ENCODE measurements at places on chromosomes 12 and 14. TPM values are rescaled to one million over a fixed set of nuclear protein-coding genes. Genes with fewer than 3 reads are reported as not detected.

The MANSC4 gene
- total RNA-seq, result not detected

The KRT73 gene
- not detected for total RNA-seq

The NRL gene
- total RNA-seq, result 0.69 TPM

The NCOR2 gene
- 9.0 TPM for total RNA-seq

The KRT85 gene
- not detected for total RNA-seq

The SYNE3 gene
- total RNA-seq, result 27.6 TPM

The MIPOL1 gene
- total RNA-seq, result 8.9 TPM

The SLC10A1 gene
- total RNA-seq, result not detected

The LIN7A gene
- total RNA-seq, result 0.22 TPM

The SYNDIG1L gene
- total RNA-seq, result not detected

The PTPRO gene
- total RNA-seq, result not detected

The LRRC43 gene
- 0.98 TPM for total RNA-seq

The PRH2 gene
- not detected for total RNA-seq

The NAV3 gene
- total RNA-seq, result 8.6 TPM

The REP15 gene
- 15.4 TPM for total RNA-seq

The TPPP2 gene
- not detected for total RNA-seq

The FITM1 gene
- total RNA-seq, result 0.34 TPM

The STAC3 gene
- total RNA-seq, result 0.34 TPM

All from dermis lymphatic vessel endothelial cell (primary cell).